ENCODE measurements at places on chromosomes 3 and 15.

DNA sequence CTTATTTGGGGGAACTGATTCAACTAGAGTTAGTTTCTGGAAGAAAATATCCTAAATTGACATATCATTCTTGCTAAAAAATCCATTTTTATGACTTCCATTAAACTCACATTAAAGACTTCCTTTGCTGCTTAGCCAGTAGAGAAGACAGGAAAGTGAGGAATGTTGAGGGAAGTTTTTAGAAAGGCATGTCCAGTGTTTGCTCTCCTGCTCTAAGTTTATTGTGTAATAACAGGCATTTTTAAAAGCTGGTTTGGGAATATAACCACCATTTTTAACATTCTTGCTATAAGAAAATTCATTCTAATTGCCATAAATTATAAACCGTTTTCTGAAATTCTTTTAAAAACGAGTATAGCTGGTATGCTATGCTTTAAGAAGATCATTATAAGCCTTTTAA is 428.0 kb downstream of the RAP2B start:
- DNase-seq = no peak

GRCh38 chr3:70557976-70558375 is 245.5 kb upstream of the MDFIC2 start:
- no peak for DNase-seq

GRCh38 chr3:20668411-20668810 is 482.4 kb upstream of the SGO1 start:
- peak; percentile 18 for DNase-seq

- DNase-seq = no peak
Measured at GRCh38 chr3:9314796-9315195, 48.1 kb upstream of the THUMPD3 start.

- no peak for DNase-seq
Measured at GRCh38 chr3:195878424-195879274, 29.7 kb downstream of the TNK2 start.

DNA sequence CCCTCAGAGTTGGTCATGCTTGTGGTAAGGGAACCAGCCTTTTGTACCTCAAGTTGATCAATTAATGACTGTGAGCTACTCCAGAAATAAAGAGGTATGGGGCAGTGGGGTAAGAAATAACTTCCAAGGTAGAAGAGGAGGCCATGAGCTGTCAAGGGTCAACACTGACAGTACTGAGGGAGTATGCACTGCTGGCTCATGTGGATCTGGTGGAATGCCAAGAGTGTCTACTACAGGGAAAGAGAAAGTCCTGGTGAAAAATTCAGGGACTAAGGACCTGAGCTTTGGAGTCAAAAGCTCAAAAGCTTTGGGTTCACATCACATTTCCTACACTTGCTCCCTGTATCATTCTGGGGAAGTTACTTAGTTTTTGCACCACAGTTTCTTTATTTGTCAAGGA is 154.9 kb downstream of the SEMA6D start:
- no peak for DNase-seq

GRCh38 chr15:66879531-66880368 is 177.7 kb downstream of the SMAD6 start:
- no peak for DNase-seq

DNA sequence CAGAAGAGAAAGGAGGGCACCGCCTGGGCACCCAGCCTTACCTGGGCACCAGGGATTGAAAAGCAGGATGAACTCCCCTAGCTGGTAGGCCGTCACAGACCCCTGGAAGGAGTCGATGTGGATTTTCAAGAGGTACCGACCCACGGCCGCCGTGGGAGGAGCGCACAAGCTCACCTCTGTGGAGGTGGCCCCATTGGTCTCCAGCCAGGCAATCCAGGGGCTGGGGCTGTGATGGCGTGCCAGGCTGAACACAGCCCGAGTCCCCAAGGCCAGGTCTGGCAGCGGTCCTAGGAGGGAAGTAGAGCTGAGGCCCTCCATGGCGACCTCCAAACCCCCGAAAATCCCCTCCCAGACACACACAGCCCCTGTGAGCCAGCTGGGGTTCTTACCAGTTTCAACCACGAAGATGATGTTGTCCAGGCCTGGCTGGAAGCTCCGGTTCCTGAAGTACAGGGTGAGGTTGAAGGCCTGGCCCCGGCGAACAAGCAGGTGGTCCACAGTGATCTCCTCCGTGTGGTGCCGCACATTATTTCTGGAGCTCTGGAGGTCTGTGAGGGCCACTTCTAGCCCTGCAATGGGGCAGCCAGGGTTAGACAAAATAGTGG is 6.6 kb downstream of the TGM5 start:
- DNase-seq = no peak

Data from astrocyte of the cerebellum (primary cell).